ENCODE measurements at places on chromosomes 5 and 9.

DNA sequence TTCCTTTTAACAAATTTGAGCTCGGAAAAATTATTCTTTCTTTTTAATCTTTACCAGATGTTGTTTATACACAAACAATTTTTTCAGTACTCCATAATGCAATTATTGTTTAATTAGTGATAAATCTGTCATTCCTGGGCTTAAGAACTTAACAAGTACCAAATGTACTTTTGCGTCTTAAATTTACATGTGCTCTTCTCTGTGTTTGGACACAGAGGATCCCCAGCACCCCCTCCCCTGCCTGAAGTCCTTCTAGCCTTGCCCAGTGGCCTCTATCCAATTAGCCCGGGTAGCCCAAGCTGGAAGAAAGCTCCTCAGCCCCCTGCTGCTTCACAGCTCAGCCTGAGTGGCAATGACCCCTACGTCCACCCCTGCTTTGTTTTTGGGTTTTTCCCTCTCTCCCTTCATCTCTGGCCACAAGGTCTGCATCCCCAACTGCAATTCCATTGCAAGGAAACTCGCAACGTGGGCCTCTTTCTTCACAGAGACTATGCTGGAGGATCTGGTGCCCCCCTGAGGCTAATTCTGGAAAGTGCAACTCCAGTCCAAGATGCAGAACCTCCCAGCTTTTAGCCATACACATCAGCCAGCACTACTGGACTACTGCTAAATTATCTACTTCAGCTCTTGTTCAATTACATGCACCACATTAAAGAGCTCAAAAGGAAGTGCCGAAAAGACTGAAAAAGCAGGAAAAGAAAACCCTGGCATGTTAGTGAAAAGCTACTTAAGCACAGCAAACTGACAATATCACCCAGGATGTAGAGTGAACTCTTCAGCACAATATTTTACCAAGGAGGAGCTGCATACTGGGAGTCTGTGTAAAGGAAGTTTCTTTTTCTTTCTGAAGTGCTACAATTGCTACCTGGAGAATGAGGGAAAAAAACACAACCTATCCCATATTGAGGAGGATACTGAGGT lies 186.2 kb downstream of the FANCC start:
- peak; percentile 16 for DNase-seq

DNA sequence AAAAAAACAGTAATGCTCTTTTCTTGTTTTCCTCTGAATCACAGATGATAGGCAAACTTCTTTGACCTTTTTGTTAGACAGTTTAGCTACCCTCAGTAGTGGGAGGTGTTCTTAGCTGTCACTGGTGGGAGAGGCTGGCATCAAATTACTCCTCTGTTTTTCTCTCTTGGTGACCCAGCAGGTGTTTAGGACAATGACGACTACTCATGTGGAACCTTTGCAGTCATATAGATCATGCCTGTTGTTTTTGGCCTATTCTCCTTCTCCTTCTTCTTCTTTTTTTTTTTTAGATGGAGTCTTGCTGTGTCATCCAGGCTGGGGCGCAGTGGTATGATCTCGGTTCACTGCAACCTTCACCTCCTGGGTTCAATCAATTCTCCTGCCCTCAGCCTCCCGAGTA lies 15.4 kb upstream of the NPR2 start:
- no peak for DNase-seq

- DNase-seq: no peak
Measured at GRCh38 chr9:74960561-74960960, 7.8 kb upstream of the C9orf40 start.

- DNase-seq: no peak
Measured at GRCh38 chr5:172782169-172783039, 11.4 kb upstream of the DUSP1 start.

- DNase-seq: no peak
Measured at GRCh38 chr5:179342577-179342976, 2.7 kb downstream of the ADAMTS2 start.

GRCh38 chr5:4221048-4221447 lies 625.4 kb downstream of the IRX1 start:
- DNase-seq: no peak

DNA sequence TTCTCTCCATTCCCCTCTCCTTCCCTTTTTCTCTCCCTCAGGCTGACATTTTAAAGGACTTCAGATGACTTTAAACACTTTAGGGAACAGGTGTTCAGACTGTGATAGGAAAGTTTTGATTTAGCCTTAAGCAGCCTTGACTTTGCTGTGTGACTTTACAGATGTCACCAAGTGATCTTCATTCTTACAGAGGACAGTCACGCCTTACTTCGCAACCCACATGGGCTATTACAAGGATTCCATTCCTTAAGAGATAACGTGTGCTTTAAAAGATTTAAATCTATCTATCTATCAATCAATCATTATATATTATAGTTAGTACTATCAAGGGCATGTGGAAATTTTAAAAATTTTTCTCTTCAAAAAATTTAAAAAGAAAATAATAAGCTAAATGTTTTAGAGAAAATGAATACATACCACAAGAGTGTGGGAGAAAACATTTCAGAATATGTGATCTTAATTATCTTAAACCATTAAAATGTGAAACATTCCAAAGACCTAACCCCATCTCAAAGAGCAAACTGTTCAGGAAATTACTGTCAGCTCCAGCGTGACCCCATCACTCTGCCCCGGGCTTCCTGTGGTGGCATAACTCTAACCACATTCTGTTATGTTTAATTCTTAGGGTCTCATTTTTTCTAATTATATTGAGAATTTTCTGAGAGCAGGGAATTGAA lies 530.5 kb downstream of the SEMA5A start:
- DNase-seq: no peak

GRCh38 chr5:72298711-72299110 lies 21.3 kb downstream of the MRPS27 start:
- no peak for DNase-seq

- DNase-seq: no peak
Measured at GRCh38 chr5:2748861-2749513, 2.5 kb downstream of the IRX2 start.

GRCh38 chr9:114386886-114387679 lies 699 bp downstream of the AKNA start:
- DNase-seq: no peak

DNA sequence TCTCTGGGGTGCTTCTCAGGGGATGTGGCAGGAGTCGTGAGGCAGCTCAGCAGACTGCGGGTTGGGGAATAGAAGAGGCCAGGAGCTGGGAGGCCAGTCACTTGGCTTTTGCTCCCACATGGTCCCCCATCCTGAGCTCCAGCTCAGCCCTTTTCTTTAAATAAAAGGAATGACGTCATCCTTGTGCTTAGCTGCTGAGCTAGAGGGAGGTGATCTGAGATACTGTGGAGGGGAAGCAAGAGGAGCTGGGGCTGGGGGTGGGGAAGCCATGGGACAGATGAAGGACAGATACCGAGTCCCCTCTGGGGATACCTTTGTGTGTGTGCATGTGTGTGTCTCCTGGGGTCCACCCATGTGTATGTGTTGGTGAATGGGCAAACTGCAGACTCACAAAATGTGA lies 89.0 kb upstream of the ARAP3 start:
- DNase-seq: no peak

DNA sequence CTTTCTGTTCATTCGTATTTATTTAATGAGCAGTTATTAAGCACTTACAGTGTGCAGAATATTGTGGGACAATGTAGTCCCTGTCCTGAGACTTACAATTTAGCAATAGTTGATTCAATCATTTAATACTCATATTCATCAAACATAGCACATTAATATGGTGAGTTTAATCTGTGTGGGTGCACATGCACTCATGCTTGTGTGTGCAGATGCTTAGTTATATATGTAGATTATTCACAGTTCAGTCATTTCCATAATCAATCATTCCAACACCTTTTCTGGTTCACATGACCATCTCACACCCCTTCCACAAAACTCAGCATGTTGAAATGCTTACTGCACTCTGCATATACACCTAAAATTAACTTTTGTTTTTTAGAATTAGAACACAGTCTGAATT lies 321.6 kb upstream of the RFX3 start:
- DNase-seq: no peak

DNA sequence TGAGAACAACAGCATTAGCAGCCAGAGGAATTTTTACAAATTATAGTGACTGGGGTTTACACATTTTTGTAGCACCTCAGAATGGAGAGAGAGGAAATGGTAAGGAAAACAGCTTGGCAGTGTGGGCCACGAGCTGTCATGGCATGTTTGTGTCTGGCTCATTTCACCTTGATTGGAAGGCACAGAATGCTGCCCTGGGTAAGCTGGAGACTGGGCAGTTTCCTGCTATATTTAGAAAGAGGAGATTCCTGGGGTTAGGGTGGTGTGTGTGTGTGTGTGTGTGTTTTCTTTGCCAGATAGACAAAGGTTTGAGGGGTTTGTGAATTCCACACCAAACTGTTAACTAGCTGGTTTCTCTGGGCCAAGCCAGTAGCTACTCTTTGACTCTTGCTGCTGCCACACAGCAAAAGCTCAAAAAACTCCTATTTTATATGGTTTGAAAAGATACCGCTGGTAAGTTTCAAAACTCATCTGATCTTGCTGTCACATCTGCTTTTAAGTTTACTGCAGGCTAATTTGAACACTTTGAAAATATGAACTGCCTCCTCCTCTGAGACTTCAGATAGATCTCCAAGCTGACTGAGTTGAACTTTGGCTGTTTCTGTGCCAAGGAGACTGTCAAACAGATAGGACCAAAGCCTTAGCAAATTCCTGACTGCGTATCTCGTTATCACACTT lies 9.1 kb downstream of the ARHGAP26 start:
- no peak for DNase-seq

GRCh38 chr5:150217873-150218692 lies 28.2 kb downstream of the SLC6A7 start:
- peak; percentile 51 for DNase-seq

- no peak for DNase-seq
Measured at GRCh38 chr5:67196537-67197059, at the start of gene CD180. Gene CD180 (minus strand): TSS chr5:67196799. CDS start chr5:67196641, 158 bp downstream.

GRCh38 chr9:80156262-80156661 lies 584.5 kb downstream of the TLE4 start:
- DNase-seq: no peak

DNA sequence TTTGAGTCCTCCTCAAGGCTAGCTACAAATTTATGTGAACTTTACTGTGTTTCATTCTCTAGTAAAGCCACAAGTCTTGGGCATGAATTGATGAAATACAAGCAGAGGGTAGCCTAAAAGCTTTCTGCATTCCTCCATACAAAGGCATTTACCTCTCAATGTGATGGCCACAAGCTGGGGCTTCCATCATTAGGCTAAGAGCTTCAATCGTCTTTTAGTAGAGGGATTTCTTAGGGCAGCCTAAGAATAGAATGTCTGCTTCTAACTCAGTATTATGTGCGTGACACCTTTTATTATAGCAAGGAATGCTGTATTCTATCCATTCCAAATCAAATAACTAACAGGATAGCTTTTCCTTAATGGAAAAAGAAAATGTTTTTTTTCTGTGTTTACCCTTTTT lies 3.7 kb downstream of the PLAC8L1 start:
- no peak for DNase-seq

- no peak for DNase-seq
Measured at GRCh38 chr5:18393565-18394442, 759.5 kb downstream of the TAF11L14 start.

GRCh38 chr9:133979273-133979920 lies 12.7 kb downstream of the VAV2 start:
- no peak for DNase-seq

DNA sequence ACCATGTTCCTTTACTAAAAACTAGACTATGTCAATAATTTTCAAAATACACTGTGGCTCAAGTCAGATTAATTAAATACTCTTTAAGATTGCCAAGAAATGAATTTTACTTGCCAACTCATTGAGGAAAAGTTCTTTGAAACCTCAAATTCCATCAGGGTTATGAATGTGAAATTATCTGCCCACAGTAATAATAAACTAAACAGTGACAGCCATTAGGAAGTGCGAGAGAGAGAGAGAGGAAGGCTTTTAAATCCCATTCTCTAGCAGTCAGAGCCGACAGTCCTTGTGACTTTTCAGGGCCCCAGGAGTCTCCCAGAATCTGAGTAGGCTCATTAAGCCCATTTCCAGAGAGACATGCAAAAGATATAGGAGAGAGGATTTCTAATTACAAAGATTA lies 236.1 kb downstream of the MARCHF11 start:
- no peak for DNase-seq

DNA sequence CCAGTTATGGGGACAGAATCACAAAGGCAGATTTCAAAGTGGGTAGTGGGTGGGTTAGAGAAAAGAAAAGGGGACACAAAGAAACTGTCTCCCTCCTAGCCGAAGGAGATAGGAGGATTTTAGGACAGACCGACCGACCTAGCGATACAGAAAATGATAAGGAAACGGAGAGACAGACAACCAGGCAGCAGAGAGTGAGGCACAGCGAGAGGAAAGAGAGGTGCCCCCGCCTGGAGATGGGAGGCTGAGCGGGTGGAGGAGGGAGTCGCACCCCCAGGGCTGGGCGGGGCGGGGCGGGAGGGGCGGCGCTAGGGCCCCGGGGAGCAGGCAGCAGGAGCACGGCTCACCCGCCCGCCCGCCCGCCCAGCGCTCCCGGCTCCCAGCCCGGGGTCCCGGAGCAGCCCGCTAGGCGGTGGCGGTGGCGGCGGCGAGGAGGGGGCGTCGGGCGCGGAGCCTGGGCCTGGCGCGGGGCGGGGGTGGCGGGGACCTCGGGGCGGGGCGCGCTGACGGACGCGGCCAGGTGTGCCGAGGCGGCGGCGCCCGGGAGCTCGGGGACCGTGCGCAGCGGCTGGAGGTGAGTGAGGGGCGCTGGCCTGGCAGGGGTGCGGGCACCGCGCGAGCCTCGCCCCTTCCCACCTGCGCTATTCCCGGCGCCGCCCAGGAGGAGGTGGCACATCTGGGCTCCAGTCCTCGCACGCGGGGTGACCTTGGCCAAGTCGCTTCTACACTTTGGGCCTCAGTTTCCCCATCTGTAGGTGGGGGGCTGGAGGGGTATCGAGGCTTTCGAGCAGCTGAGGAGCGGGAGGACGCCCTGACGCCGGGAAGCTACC lies 15.9 kb upstream of the SYNPO start:
- DNase-seq: no peak

- no peak for DNase-seq
Measured at GRCh38 chr9:15310107-15310850, 3.3 kb upstream of the TTC39B start.

DNA sequence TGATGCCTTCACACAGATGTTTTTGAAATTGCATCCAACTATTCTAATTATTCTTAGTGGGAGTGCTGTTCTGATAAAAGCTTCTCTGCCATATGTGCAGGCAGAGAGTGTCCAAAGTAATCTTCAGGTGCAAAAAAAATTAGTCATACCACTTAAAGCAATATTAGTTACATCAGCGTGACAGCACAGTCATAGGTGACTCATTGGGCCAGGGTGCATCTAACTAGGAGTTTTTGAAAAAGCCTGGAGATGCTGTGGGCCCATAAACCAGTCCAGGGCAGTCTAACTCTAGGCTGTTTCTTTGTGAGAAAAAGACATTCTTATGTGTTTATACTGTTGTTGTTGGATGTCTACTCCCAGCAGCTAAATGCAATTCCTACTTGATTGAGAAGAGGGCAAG lies 33.0 kb upstream of the C6 start:
- no peak for DNase-seq

Measured in activated CD8-positive, alpha-beta memory T cell treated with anti-CD3 and anti-CD28 coated beads for 1 hour (primary cell).